HuH-7.5 (cell line): ENCODE measurements at places on chromosomes 5 and 9.

DNA sequence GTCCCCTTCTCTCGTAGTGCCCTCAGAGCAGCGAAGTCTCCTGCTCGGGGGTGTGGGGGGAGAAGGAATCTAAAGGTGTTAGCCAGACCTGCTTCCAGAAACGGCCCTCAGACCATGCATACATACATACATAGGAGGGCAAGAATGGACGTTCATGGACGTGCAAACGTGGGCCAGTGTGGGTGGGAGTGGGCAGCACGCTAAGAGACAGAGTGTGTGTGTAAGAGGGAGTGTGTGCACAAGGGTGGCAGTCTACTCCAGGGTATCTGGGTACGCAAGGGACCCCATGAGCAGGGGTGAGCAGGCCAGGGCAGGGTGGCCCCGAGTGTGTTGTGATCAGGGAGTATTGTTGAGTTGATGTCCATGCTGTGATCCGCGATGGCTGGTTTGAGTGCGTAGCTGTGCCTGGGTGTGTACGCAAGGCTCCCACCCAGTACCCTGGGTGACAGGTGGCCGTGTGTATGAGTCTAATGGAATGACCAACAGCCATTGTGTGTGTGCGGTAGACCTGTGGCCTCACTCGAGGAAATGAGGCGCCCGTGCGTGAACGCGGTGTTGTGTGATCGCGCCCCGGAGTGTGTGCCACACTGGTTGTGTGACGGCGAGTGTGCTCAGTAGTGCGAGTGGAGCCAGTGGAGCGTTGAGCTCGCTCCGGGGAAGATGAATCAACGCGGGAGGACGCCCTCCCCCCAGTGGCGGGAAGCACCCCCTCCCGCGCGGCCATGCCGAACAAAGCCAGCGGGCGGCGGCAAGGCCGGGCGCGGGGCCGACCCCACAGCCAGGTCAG is 826 bp downstream of the GPRIN1 start:
- no peak for DNase-seq

DNA sequence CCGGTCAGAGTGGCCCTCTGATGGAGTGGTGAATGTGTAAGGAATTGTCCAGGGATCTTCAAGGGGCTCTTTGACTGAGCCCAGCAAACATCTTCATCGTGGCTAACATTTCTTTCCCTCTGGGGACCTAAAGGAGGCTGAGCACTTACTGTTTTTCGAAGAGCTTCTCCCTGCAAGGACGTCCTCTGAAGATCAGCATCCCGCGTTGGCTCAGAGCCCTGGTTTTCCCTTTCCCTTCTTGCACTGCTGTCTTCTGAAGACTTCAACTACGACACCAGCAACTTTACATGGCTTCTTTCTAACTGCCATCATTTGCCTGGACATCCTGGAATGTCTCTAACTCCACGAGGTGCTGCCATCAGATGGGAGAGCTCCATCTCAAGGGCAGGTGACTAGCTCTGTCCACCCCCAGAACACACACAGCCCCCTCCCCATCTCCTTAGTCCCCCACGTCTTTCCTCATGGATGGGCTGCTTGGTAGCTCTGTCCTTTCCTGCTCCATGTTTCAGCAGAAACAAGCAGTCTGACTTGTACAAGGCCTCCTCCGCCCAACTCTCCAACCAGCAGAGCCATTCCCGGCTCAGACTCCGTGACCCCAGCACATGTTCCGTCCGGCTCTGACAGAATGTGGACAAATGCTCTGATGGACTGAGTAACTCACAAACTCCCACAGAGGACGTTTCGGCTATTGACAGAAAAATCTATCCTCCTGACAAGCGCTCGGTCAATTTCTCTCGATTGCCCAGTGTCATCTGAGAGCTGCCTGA is 17.1 kb downstream of the SHB start:
- DNase-seq, result no peak

- DNase-seq, result no peak
Observed at GRCh38 chr5:98372351-98372750, 401.1 kb upstream of the RGMB start.

- DNase-seq, result no peak
Observed at GRCh38 chr5:157225469-157226422, 40.2 kb upstream of the CYFIP2 start.

- DNase-seq, result no peak
Observed at GRCh38 chr5:97192580-97193354, 9.7 kb upstream of the RIOK2 start.

DNA sequence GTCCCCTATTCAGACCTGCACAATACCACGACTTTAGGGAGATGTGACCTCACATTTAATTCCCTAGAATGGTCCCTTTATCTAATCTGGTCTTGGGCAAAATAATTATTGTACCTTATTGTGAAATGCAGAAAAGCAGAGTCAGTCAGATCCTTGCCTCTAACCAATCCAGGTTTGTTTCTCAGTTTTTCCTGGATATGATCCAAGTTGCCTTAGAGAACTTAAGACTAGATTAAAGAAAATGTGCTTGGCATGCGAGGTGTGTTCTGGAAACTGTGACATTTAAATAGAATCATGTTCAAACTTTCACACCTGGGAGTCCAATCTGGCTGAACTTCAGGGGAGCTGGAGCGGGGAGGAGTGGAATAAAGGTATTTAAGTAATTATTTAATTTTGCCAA is 696.2 kb downstream of the DNAH5 start:
- DNase-seq, result no peak

GRCh38 chr5:157477814-157478494 is 17.9 kb downstream of the NIPAL4 start:
- DNase-seq, result no peak

DNA sequence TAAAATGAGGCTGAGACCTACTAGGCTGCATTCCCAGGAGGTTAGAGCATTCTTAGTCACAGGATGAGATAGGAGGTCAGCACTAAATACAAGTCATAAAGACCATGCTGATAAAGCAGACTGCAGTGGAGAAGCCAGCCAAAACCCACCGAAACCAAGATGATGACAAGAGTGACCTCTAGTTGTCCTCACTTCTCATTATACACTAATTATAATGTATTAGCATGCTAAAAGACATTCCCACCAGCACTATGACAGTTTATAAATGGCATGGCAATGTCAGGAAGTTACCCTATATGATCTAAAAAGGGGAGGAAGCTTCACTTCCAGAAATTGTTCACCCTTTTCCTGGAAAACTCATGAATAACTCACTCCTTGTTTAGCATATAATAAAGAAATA is 88.6 kb downstream of the PLPPR1 start:
- DNase-seq, result no peak

DNA sequence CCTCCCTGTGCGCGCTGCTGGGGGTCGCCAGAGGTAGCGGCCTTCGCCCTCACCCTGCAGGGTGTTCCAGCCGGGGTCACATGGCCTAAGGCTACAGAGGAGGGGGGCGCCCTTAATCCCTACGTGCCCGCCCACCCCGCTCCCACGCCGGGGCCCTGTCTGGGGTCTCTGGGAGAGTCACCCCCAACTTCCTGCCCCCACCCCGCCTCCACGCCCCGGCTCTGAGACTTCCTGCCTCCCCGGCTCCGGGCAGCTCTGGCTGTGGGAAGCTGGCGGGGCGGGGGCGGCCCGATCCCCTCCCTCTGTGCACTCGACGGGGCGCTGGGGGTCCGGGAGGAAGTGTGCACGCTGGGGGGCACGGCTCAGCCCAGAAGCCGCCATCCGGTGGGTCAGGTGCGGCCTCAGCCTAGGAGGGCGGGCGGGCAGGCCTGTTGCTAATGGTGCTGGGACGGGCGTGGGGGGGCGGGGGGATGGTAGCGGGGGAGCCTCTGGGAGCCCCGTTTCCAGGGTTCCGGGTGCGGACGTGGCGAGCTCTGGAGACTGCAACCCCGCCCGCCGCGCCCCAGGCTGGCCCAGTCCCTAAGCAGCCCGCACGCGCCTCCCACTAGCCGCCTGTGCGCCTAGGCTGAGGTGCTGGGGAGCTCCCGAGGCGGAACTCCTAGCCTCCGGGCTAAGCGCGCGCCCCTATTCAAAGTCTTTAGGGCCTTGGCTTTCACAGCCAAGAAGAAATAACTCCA is 61.6 kb downstream of the CXXC5 start:
- no peak for DNase-seq

DNA sequence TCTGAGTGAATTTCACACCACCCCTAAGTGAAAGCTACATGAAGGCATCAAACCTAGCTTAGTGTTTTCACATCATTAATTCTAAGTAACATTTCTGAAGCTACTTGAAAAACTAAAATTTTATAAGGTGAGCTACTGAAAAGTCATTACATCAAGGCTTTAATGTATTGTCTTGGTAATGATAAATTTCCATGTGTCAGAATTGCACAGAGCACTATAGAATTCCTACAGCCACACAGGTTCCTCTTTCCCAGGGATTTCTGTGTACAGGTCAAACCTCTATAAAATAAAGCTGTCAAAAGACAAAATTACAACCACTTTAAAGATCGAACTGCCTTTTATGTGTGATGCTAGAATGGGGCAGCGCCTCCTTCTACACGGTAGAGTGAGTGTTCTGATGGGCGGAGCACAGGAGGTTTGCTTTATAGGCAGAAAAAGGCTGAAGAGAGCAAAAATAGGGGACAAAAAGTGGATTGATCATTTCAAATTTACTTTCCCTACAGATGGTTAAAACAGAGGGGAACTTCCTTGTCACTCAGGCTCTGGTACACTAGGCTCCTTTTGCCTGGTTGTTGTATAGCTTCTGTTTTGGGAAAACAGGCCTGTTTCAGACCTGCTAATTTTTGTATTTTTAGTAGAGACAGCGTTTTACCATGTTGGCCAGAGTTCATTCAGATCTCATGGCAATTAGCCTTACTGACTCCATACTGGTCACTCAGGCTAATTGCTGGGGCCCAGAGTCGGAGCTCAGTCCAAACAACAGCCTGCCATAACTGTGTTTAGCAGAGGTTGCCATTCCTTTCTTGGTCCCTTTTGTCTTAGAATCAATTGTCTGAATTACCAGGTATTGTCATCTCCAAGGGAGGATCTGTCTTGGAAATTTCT is 102.5 kb upstream of the BASP1 start:
- no peak for DNase-seq

DNA sequence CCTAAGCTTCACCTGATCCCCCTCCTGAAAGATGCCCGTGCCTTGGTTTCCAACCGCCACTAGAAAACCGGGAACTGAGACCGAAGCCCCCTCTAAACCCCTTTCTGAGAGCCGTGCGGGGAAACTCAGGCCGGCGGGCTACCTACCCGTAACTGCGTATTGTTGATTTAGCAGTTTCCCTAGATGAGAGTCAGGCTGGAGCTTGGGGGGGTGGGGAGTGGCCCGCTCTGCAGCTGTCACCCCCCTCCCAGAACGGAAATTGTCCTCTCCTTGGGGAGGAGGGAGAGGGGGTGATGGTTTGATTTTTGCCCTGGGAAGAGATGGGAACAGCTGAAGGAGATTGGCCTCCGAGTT is 2.5 kb downstream of the CXXC5 start:
- DNase-seq, result no peak

- no peak for DNase-seq
Observed at GRCh38 chr9:137339045-137339907, 37.2 kb upstream of the NRARP start.

DNA sequence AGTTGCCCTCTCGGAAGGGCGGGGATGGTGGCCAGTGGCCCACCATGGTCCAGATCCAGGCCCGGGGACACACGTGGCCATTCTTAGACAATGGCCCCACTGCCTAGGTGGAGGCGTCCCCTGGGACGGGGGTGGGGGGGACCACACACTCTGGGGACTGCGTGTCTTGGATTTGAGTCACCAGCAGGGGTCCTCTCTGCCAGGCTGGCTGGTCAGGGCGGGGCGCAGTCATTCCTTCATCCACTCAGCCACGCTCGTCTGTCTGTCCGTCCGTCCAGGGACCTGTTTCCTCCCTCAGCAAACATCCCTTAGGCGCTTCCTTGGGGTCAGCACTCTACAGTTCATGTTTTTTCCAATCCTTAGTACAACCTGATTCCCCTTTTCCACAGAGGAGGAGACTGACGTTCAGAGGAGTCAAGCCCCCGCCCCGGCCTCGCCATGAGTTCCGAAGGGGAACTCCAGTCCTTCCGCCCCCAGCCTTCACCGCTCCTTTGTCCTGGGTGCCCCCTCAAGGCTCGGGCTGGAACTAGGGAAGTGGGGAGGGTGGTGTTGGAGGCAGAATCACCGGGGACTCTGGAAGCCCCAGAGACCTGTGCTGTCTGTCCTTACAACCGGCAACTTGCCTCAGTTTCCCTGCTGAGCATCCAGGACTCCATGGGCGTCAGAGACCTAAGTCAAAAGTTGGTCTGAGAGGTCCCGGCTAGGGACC is 276.6 kb upstream of the MVB12B start:
- DNase-seq, result no peak

DNA sequence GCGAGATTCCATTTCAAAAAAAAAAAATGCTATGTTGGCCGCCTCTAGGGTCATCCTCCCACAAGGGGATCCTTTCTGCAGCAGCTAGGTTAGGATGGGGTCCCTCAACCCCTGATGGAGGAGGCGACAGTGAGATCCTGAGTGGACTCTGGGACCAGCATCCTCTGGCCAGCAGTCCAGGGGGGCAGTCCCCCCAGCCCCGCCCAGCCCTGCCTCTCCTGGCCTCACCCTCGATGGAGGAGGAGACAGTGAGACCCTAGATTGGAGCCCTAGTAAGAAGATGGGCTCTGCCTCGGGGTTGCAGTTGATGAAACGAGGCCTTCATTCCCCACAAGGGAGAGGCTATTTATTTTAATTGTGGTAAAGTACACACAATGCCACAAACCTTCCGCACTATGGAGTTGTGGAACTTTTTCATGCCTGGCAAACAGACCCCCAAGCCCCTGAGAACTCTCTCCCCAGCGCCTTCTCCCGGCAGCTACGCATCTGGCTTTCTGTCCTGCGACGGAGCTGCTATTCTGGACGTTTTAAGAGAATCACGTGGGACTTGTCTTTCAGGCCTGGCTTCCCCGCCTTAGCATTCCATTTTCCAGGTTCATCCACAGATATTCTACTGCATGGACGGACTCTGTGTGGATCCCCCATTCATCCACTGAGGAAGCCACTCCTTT is 15.8 kb downstream of the VAV2 start:
- no peak for DNase-seq

GRCh38 chr9:86563936-86564335 is 209.7 kb upstream of the TUT7 start:
- DNase-seq, result no peak

- DNase-seq, result no peak
Observed at GRCh38 chr9:122065923-122066629, 27.0 kb downstream of the TTLL11 start.

DNA sequence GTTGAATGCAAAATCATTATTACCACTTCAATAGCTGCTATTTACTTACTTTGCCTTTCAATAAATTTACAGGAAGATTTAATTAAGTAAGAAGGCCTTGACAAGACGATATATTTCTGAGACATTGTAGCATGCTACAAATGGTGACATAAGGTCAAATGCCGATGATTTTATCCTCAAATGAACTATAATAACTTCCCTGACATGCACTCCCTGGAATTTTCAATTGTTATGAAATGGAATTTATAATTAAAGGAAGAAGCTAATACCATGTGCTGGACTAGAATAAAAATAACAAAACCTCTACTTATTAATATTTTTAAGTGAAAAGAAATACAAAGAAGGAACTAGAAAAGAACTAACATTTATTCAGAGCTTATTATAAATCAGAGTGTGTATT is 30.2 kb upstream of the ITGA1 start:
- no peak for DNase-seq
